NCI-H2227 treated with DMSO at 0.1 percent for 48 hours (cell line): ENCODE measurements at places on chromosomes 16 and 17.

GRCh38 chr16:5041600-5042133 is 7.9 kb upstream of the NAGPA start:
- no peak for DNase-seq

DNA sequence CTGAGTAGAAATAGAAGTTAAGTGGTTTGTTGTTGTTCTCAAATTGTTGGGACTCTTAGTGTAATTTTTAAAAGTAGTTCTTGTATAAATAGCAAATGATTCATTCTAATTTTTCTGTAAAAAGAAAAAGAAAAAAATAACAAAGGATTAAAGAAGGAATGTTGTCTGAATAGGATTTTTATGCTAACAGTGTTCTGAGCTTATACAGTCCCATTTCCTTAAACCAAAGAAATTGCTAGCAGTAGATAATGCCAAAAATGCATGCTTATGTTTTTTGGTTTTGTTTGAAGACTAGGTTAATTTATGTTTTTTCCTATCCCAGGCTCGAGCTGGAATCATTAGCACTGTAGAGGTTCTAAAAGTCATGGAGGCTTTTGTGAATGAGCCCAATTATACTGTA is 44.7 kb upstream of the KPNB1 start:
- no peak for DNase-seq

DNA sequence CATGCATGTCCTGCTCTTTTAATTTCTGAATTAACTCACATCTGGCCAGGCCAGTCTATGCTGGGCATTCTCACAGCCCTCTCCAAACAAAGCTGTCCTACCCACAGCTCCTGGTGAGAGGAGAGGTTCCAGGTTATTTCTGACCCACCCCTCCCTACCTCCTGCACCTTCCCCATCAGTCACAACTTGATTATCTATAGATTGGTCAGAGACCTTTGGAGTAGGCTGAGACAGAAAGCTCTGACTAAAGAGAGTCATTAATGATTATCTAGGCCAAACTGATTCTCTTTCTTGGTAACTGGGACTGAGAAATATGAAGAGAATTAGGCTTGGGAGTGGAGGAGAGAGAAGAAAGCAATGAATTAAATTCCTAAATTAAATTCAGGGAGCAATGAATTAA is 1.4 kb upstream of the KRT222 start:
- no peak for DNase-seq

DNA sequence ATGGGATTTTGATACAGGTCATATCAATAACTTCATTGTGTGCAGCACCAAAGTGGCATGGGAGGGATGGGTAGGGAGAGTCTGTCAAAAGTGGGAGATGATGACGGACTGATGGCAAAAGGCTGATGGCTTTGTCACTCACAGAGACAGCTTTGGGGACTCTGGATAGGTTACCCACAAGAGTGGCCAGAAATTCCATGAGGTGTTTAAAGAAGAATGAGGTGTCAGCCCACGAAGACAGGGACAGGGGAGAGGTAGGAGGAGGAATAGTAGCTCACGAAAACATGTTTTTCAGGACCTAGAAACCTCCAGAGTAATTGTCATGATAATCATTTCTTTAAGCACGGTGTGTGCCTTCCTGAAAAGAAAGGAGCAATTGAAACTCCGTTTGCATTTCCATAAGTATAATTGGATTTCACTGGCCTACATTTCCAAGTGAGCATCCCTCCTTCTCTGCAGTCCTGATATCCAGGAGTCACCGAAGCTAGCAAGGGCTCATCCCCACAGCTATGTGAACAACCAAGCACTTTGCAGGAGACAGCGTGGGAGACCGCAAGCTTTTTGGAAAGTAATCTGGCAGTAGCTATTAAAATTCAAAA is 60.0 kb downstream of the HSD17B2 start:
- no peak for DNase-seq

DNA sequence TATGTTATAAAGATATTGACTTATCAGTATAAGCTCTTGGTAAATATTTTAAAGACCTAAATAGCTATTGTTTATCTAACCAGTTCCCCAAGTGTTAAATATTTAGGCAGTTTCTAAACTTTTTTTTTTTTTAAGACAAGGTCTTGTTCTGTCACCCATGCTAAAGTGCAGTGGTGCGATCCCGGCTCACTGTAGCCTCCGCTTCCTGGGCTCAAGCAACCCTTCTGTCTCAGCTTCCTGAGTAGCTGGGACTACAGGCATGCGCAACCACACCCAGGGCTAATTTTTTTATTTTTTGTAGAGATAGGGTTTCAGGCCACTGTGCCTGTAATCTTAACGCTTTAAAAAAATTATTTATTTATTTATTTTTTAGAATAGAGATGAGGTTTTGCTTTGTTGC is 43.5 kb downstream of the SNX29 start:
- no peak for DNase-seq
